ENCODE measurements at places on chromosomes 16 and 17.

DNA sequence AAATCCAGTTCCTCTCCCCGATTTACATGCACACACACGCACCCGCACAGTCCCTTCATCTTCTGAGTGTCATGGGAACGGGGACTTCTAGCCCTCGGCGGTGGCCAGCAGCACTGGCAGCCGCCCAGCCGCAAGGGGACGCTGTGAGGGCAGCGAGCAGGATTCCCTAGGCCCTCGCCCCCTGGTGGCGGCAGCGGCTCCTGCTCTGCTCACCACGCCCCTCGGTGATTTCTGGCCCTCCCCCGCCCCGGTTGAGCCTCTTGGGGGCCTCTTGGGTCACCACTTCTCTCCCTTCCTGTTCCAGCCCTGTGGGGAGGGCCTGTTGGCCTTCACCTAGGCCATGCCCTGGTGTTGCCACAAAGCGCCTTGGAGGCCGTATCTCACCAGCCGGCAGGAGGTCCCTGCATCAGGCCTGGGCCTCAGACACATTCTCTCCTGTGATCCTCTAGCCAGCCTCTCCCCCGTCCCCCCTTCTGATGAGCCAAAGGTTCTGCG lies 75.2 kb upstream of the KSR1 start:
- no peak for DNase-seq

DNA sequence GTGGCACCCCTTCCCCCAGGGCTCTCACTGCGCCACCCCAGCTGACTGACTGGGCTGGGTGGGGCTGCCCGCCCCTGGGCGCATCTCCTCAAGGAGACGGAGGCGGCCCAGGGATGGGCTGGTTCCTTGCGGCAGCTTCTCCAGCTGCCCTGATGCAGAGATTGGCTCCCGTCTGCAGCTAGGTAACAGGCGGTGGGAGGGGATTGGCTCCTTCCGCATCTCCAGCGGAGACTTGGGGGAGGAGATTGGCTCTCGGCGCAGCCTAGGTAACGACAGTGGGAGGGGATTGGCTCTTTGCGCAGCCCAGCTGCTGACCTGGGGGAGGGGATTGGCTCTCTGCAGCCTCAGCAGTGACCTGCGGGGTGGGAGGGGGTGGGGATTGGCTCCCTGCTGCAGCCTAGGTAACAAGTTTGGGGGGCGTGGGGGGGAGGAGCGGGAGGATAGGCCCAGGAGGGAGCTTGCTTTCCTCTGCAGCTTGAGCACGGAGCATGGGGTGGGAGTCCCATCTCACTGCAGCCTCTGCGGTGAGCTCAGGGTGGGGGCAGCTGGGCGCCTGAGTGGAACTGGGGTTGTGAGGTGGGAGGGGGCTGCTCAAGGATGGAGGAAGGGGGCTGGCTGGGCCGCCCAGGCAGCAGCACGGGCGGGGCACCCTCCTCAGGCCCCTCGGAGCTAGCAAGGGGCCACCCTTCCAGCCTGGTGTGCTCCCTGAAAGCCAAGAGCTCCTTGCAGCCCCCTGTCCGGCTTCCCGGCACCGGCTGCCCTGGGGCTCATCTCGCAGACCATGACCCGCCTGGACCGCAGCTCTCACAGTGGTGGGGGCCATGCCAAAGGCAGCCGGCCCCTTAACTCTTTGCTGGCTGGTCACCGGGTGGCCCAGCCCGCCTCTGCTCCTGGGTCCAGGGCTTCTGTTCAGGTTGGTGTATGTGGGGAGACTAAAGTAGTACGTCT lies 6.4 kb downstream of the NFE2L1 start:
- no peak for DNase-seq

DNA sequence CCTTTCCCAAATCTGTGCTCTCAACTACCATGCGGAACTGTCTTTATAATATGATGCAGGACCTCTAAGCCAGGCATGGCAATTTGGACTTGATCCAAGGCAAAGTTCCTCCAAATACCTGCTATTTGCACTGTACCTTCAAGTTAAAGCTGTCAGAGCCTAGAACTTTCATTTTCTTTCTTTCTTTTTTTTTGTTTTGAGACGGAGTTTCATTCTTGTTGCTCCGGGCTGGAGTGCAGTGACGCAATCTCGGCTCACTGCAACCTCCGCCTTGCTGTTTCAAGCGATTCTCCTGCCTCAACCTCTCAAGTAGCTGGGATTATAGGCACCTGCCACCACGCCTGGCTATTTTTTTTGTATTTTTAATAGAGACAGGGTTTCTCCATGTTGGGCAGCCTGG lies 51.7 kb downstream of the ARHGAP27 start:
- no peak for DNase-seq

- peak; percentile 45 for DNase-seq
These were observed 7.4 kb upstream of the FLYWCH1 start for GRCh38 chr16:2904100-2904921.

DNA sequence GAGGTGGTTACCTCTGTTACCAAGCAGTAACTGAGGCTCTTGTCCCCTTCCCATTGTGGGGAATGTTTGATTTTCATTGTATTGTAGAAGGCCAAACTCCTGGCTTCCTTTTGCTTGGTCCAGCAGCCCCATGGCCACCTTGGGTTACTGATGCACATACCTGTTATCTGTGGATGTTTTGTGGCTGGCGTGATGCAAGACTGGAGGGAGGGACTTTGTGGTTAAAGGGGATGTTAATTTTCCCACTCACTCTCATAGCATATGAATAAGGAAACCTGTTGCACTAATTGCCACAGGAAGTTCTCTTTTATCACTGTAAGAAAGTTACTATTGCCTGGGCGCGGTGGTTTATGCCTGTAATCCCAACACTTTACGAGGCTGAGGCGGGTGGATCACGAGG lies 168.6 kb upstream of the HS3ST4 start:
- DNase-seq = no peak

- no peak for DNase-seq
These were observed 539.3 kb upstream of the CDH5 start for GRCh38 chr16:65827231-65827630.

All from smooth muscle cell of the brain vasculature (primary cell).